Effector memory CD4-positive, alpha-beta T cell (primary cell): ENCODE measurements at places on chromosomes 16 and 17.

DNA sequence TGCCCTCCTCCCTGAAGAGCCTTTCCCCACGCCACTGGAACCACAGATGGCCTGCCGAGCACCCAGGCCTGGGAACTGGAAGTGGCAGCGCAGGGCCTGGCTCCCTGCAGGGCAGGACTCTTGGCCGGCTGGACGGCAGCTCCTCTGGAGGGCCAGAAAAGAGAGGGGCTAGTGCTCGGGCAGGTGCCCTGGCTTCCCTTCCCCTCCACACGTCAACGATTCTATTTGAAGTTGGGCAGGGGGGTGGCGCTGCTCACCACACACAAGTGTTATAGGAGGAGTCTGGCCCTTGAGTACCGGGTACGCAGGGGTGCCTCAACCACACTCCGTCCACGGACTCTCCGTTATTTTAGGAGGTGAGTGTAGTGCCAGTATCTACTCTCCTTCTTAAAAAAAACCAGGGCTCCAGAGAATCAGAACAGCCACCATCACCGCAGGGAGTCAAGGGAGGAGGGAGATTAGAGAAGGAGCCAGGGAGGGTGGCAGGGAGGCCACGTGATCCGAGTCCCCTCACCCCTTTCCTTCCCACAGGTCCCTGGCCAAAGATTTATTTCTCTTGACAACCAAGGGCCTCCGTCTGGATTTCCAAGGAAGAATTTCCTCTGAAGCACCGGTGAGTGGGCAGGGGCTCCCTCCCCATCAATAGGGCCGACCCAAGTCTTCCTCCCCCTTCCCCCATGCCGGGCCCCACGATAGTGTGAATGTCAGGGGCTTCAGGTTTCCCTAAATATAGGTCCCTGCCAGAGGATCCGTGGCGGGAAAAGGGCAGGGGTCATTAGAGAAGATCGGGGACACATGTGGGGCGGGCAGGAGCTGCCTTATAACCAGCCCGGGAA, 1.4 kb upstream of the ALDOA start:
- peak; percentile 49 for DNase-seq

- DNase-seq: no peak
Measured at GRCh38 chr17:80783486-80783885, 208.2 kb upstream of the CHMP6 start.

DNA sequence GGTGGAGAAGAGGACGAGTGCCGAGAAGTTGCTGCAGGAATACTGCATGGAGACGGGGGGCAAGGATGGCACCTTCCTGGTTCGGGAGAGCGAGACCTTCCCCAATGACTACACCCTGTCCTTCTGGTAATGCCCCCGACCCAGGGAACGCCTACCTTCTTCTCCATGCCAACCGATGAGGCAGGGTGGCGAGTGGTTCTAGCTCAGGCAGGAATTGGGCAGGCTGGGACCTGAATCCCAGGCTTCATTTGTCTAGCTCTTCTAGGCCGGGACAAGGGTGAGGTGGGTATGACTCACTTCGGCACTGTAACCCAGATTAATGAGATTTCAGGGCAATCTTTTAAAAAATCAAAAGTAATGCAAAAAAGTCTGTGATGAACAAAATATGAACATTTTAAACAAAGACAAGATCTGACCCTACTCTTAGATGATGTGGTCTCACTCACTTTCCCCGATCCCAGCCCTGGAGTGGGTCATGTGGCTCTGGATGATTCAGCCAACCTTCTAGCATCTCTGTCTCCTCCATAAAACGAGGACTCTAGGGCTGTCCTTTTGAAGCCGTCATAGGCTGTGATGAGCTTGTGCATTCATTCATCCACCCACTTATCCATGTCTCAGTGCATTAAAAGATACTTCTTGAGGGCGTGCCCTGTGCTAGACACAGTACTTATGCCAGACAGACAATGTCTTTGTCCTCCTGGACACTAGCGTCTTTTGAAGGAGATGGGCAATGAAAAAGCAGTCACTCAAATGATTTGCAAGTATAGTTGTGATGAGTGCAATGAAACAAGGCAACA, 102.6 kb downstream of the SDR42E1 start:
- no peak for DNase-seq

- no peak for DNase-seq
Measured at GRCh38 chr17:50052241-50052796, 3.6 kb upstream of the ITGA3 start.

GRCh38 chr17:30975042-30975820, 4.4 kb downstream of the RNF135 start:
- DNase-seq: no peak

DNA sequence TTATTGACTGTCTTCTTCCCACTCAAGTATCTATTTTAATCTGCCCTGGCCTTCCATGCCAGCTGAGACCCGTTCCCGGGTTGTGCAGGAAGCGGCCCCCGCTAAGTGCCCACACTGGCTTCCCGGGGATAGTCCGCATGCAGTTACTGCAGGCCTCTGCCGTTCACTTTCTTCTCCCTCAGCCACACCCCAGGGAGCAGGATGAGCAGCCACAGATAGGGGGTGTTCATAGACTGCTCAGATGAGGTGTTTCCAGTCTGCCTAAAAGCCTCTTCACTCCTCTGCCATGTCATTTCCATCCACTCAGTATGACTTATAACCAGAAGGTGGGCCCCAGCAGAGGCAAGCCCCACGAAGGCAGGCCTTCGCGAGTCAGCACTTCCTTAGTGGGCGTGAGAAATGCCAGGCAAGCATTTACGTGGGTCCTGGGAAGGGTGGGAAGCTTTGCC, 7.7 kb downstream of the MED9 start:
- no peak for DNase-seq

- no peak for DNase-seq
Measured at GRCh38 chr16:50900391-50900942, 158.6 kb downstream of the CYLD start.

GRCh38 chr16:24609417-24609739, 70.0 kb downstream of the RBBP6 start:
- DNase-seq: no peak

GRCh38 chr16:85168732-85169256, 56.5 kb upstream of the CIBAR2 start:
- no peak for DNase-seq

- DNase-seq: no peak
Measured at GRCh38 chr17:70308618-70309017, 139.3 kb downstream of the KCNJ2 start.

GRCh38 chr17:18381953-18382245, 4.3 kb downstream of the EVPLL start:
- no peak for DNase-seq

DNA sequence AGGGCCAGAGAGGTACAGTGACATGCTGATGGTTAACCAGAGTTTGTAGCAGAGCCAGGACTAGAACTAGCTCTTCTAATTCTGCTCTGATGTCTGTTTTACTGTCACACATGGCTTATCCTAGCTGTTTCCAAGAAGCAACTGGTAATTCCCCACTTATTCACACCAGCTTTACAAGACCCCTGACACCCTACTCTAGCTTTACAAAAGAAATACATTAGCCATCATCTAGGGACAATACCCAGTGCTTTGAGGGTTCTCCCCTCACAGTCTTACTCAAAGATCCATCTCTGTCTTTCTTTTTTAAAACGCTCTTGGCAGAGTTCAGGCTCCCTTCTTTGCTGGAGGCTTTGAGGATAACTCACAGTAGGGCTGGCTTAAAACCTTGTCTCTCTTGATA, 197.3 kb upstream of the PMFBP1 start:
- no peak for DNase-seq

DNA sequence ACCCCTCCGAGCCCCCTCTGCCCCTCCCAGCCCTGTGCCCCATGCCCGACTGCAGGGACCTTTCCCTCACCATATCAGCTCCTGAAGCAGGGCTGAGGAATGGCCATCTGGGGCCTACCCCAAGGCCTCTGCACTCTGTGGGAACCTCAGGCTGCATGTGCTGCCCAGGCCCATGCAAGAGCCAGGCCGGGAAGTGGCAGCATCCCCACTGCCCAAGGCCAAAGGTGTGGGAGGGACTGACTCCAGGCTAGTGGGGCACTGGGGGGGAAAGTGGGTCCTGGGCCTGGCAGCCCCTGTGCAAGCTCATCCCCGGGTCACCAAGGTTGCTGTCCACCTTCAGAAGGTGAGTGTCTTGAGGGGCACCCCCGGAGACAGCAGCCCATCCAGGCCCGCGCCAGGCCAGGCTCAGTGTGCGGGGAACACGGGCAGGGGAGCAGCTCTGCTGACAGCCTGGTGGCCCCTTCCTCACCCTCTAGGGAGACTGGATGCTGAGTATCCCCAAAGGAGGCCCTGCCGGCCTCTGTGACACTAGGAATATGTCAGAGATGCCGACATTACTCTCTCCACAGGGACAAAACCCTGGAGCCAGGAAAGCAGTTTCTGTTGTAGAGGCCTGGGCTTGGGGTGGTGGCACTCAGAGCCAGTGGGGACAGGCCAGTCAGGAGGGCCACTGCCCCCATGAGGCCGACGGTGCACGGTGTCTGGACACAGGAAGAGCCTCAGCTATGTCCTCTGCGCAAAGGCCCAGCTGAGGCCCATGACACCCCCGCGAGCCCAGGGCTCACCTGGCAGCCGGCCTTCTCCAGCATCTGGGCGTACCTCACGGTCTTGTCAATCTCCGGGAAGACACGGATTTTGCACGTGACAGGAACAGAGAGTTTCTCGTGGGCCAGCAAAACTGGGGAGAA, 3.3 kb downstream of the DUS1L start:
- no peak for DNase-seq

GRCh38 chr16:1438229-1439057, 5.9 kb downstream of the CCDC154 start:
- DNase-seq: no peak

- DNase-seq: no peak
Measured at GRCh38 chr16:54246454-54246821, 40.1 kb downstream of the IRX3 start.

DNA sequence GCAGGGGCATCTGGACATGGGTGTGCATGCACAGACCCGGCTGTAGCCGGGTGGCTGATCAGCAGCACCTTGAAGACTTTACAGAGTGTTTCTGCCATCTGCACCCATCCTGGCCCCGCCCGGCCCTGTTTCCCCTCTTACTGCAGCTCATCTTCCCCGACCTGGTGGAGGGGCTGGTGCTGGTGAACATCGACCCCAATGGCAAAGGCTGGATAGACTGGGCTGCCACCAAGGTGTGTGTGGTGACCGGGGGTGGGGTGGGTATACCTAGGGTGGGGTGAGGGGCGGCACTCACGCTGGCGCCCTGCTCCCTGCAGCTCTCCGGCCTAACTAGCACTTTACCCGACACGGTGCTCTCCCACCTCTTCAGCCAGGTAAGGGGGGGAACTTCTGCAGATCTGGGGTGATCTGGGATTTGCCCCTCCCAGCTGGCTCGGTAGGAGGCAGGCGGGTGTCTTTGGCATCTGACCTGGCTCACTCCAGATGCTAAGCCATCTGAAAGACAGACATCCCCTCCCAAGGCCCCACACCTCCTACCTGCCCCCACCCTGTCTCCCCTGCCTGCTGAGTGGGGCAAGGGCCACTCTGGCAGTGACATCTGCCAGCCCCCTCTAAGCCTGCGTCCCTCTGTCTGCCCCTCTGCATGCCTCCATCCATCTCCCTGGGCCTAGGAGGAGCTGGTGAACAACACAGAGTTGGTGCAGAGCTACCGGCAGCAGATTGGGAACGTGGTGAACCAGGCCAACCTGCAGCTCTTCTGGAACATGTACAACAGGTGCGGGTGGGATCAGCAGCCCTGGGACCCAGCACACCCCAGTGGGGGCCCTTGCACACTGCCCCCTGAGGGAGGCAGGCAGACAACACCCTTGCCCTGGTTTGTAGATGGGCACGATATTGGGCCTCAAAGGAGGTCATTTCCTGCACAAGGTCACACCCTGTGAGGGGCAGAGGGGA, 6.6 kb downstream of the NDRG4 start:
- DNase-seq: no peak

DNA sequence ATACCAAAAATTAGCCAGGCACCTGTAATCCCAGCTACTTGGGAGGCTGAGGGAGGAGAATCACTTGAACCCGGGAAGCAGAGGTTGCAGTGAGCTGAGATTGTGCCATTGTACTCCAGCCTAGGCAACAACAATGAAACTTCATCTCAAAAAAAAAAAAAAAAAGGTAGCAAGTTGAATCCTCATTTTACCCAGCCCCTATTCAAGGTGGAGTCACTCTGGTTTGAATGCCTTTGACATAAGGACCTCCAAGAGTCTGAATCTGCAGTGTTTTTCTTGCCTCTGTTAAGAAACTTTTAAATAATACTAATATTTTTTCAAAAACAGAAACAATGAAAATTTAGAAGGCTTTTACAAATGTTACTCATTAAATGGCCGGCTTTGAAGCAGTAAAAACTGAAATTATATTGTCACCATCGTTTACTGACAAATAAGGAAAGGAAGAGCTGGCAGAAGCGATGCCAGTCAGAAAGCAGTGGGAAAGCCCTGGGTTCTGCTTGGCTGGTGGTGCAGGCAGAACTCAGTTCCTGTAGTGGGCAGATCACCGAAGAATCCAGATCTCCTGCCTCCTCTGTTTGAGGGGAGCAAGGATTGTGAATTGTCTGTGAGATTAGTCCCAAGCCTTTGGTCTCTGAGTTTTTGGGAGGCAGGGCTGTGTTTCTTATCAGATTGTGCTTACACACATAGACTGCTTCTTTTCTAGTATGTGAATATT, 99.7 kb upstream of the HAS3 start:
- DNase-seq: no peak

- no peak for DNase-seq
Measured at GRCh38 chr17:29379084-29379991, 10.8 kb upstream of the TAOK1 start.

DNA sequence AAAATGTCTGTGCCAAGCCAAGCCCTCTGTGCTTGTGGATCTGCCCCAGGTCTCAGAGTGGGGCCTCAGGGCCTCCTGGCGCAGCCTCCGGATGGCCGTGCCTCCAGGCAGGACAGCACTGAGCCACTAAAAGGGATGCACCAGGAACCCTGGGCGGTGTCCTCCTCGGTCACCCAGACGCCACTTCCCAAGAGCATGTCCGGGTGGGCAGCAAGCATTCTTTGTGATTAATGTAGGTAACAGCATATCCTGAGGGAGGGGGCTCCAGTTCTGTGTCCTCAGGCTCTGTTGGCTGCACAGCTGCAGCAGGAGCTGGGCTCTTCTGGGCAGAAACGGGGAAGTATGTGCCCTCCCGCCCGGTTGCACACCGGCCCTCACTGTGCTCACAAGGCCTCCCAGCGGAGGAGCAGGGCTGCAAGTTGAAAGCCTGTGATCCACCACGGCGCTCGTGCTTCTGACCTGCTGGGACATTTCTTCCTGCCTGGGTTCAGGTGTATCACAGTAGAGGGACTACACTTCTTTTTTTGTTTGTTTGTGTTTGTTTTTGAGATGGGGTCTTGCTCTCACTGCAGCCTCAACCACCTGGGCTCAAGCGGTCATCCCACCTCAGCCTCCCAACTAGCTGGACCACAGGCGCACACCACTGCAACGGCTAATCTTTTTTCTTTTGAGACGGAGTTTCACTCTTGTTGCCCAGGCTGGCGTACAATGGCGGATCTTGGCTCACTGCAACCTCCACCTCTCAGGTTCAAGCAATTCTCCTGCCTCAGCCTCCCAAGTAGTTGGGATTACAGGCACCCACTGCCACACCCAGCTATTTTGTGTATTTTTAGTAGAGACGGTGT, 37.9 kb upstream of the CHMP6 start:
- no peak for DNase-seq

- no peak for DNase-seq
Measured at GRCh38 chr17:70772761-70773160, 603.4 kb downstream of the KCNJ2 start.

- no peak for DNase-seq
Measured at GRCh38 chr17:68612209-68612922, 11.2 kb upstream of the FAM20A start.
